ELR (cell line): ENCODE measurements at places on chromosomes 6 and 20.
A peak's percentile ranks its signal among the peaks of the same experiment; 100 is the strongest.

- peak; percentile 76 for DNase-seq
These were observed 35.2 kb downstream of the PHACTR1 start for GRCh38 chr6:12751694-12752325.

GRCh38 chr6:16183187-16183664 is 54.3 kb downstream of the MYLIP start:
- peak; percentile 67 for DNase-seq

GRCh38 chr20:8356806-8357205 is 224.7 kb downstream of the PLCB1 start:
- DNase-seq: no peak

DNA sequence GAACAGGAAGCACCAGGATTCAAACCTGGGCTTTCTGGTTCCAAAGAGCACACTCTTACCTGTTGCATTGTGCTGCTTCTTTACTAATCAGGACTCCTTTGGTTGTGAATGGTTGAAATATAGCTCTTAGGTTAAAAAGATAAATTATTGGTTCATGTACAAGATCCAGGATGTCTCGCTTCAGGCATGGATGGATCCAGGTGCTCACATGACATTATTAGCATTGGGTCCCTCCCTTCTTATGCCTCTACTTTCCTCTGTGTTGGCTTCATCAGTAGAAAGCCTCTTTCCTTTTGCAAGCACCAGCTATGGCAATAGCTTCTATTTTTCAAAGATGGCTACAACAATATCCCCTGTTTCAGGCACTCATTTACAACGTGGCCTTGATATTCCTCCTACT is 217.7 kb upstream of the SULF2 start:
- DNase-seq: no peak
